NCI-H1436 (cell line): ENCODE measurements at places on chromosomes 1 and 21.

DNA sequence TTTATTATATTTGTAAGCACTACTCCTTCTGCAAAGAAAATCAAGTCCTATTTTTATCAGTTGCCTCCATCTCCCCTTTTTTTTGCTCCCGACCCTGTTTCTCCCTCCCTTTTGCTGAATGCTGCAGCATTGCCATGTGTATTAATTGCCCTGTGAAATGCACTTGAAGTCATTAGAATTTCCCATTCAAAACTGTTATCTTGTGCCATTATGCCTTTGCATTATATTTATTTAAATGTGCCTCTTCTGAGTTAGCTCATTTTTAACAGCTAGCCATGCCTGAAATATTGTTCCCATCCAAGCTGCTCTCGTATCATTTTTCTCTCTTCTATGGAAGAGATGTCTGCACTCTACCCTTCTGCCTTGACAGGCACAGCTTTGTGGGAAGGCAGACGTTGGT lies 404.0 kb upstream of the PLXNA2 start:
- no peak for DNase-seq

- DNase-seq = no peak
Observed at GRCh38 chr1:63230722-63231121, 91.6 kb upstream of the FOXD3 start.

DNA sequence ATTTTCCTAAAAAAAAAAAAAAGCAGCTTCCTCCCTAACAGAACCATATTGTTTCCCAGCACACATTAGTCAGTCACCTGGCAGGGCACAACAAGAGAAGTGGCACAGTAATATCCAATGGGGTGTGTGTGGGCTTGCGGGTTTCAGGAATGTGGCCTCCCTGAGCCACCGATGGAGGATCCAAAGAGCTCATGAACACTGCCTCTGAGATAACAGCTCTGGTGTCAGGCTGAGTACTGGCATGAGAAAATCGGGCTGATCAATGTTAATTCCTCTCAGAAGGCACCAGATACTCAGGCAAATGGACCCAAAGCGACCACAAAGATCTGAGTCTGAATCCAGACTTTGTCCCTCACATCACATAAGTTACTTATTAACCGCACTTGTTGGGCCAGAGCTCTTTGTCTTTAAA lies 2.2 kb upstream of the LYPD8 start:
- no peak for DNase-seq

GRCh38 chr1:94236630-94237290 lies 624 bp downstream of the ARHGAP29 start:
- DNase-seq = no peak

DNA sequence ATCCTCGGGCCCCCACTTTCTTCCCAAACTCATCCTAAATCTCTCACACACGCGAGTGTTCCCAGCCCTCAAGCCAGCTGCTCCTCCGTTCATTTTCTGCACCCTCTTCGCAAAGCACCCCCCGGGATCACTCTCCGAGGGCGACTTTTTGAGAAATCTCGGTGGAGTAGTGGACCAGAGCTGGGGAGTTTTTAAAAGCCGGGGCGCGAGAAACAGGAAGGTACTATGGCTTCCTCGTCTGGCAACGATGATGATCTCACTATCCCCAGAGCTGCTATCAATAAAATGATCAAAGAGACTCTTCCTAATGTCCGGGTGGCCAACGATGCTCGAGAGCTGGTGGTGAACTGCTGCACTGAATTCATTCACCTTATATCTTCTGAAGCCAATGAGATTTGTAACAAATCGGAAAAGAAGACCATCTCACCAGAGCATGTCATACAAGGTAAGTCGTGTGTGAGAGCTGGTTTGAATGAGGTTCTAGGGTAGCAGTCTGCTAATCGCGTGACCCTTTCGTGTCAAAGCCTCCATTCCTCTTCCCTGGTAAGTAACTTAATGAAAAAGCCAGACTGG lies 800 bp downstream of the DR1 start:
- no peak for DNase-seq

DNA sequence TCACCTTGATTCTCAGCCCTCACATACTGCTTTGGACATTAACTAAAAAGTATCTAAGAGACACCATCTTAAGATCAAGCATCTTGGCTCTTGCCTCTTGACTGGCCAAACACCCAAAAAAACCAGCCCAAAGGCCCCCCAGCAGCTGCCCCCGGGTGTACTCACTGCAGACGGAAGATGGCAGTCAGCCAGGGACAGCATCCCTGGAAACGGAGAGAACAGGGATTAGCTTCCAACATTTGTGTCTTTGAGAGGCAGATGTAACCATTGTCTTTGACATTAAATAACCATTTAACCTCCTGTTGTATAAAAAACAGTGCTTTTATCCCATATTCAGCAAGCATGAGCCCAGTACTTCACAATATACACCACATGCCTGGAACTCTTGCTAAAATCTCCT lies 11.3 kb downstream of the TMEM63A start:
- no peak for DNase-seq

DNA sequence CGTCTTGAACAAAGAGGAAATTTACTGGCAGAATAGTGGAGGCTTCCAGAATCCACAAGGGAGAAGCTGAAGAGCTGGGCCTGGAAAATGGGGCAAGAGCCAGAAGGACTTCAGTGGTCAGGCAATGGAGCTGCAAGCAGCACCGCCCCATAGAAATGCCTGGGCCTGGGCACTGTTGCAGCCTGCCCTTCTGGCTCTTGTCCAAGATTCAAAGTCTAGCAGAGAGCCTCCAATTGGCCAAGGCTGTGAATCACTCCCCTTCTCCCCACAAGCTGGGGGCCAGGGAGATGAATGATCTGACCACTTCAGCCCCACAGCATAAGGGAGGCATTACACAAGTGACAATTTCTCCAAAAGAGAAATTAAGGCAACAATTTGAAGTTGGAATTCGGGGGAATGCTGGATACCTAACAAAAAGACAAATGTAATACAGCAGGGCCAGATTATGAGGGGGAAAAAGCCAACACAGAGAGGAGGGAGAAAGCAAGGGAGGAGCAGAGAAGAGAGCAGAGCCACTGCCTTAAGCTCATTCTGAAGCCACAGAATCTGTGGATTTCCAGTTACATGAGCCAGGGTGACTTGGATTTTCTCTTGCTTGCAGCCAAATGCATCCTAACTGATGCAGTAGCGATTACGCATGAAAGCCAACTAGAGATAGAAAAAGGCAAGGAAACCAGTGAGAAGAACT lies 80.3 kb downstream of the LRIG2 start:
- DNase-seq = no peak

DNA sequence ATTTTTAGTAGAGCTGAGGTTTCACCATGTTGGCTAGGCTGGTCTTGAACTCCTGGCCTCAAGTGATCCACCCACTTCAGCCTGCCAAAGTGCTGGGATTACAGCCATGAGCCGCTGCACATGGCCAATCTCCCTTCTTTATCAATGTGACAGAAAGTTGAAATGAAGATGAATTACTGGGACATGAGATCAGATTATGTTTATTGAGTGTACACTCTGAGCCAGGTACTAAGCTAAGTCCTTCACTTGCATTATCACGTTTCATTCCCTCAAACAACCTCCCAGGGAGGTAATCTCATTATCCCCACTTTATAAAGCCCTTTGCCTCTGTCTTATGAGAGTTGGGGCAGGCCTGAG lies 6.3 kb upstream of the CHI3L2 start:
- DNase-seq = no peak

DNA sequence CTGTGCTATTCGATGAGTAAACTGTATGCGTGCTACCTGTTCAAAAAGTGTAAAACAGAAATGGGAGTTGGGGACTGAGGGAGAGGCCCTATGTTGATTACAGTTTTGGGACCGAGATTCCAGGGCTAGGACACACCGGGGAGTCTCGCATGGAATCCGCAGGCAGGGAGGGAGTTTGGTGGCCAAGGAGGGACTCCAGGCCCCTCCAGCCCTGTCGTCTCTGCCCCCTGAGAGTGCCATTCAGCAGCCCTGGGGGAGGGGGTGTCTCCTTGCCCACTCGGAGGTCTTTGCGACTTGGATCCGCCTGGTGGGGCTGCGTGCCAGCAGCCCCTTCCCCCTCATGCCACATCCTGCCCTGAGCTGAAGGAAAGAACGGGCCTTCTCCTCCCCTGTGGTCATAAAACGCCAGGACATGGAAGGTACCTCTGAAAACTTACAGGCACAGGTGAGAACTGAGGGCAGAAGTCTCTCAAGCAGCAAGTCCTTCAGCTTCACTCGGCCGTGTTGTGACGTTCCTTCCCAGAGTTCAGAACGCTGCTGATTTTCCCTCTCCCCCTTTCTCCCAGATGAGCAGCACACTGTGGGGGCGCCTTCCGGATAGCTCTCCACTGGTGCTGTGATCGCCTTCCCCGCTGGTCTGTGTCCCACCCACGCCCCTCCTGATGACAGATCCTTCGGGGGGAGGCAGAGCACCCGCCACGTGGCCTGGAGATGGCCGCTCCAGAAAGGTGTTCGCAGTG lies 141.4 kb downstream of the PEX14 start:
- DNase-seq = no peak

DNA sequence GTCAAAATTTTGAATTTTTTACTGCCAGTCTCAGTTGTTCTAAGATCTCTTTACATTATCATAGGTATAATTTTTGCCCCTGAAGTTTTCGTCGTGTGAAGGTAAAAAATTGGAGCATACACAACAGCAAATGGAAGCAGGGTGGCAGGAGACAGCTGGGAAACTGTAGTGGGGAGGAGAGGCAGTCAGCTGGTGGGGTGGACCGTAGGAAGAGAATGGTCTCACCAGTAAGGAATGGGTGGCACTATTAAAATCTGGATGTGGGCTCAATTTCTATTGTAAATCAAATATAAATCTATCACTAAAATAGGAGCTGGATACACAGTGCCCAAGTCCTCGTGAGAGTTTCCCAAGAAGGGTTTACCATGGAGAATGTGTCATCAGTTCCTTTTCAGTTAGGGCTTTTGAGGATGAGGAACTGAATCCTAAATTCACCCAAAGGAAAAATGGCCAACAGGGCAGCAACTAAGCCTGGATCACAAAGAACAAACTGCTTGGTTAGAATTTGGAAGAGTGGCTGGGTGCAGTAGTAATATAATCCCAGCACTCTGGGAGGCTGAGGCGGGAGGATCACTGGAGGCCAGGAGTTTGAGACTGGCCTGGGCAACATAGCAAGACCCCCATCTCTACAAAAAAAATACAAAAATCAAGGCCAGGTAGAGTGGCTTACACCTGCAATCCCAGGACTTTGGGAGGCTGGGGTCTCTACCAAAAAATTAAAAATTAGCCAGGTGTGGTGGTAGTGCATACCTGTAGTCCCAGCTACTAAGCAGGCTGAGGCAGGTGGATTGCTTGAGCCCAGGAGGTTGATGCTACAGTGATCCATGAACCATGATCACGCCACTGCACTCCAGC lies 10.5 kb upstream of the IRF2BP2 start:
- no peak for DNase-seq

DNA sequence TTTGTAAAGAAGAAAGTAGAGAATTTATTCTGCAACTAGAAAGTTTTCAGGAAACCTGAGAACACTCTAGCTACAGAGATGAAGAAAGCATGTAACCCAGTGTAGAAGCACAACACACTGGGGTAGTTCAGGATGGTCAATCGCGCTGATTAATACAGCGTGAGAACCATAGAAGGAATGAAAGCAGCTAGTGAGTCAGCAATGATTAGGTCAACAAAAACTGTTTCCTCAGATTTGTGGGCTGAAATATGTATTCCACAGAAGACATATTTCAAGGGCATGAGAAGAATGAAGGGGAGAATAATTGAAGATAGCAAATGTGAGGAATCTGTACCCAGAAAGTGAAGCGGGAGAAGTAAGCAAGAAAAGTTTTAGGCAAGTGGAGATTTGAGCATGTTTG lies 97.8 kb upstream of the ADGRL2 start:
- no peak for DNase-seq

- DNase-seq = no peak
Observed at GRCh38 chr1:101284622-101285218, 47.9 kb downstream of the S1PR1 start.

- DNase-seq = no peak
Observed at GRCh38 chr1:34060901-34061415, 104.1 kb downstream of the CSMD2 start.

DNA sequence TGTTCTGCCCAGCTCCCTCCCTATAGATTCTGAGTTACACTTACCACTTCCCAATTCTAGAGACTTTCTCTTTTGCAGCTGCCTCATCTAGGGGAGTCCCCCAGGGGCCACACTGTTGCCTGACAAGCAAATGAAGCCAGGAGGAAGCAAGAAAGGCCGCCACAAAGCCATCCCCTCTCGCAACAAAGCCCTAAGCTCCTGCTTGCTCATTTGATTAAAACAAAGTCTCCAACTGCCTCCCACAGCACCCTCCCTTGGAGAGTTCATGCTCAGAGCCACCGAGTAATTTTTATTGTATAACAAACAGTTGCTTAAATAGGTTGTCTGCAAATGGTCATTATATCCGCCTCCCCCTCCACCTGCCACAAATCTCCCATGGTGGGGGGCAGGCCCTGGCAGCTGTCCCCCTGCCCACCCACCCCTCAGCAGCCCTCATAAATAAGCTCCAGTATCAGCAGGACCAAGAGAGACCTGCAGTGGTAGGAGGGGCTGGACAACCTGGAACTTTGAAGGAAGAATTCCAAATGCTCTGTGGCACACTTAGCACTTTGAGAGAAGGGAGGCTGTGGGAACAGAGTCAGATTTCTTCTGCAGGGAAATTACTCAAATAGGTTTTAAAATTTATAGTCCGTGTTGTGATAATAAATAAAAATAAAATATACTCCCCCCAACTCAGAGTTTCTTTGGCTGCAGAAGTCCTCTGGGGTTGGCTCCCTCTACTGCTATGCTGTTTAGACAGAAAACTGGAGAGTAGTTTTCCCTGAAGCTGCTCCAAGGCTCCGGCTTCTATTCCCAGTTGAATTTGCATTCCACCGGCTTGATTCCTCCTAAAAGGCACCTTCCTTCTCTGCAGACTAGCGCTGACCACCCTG lies 237.5 kb downstream of the TTLL7 start:
- DNase-seq = no peak

DNA sequence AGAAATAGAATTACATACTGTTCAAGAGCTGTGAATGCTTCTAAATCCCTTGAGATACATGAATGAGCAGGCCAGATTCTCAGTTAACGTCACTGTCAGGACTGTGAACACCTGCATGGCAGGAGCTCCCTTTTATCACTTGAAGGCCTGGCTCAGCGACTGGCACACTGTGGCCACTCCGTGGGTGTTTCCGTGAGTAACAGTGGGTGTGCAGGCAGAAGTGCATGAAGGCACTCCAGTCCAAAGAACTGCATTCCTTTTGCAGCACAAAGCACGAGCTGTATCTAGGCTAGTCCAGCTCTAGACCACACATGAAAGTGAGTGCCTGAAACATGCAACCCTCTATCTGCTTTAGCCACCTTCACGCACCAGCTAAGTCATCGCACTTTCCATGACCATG lies 9.6 kb upstream of the SIM2 start:
- no peak for DNase-seq

- peak; percentile 50 for DNase-seq
Observed at GRCh38 chr1:50105433-50105832, 3.3 kb upstream of the ELAVL4 start.

- DNase-seq = no peak
Observed at GRCh38 chr1:244196571-244197285, 145.6 kb downstream of the ZBTB18 start.

DNA sequence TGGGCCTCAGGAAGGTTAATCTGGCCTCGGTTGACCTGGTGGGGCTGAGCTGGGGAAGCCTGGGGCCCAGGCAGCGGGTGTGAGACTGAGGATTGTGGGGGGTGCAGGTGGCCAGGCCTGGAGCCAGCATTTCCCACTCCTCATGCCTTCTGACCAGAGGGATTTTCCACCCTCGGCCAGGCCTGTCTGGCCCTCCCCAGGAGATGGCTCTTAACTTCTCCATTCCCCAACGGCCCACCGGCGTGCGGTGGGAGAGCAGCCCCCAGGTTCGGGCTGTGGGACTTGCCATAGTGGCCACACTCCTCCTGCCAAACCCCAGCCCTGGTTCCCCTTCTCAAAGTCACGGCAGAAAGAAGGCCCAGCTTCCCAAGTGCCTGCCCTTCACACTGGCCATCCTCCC lies 126.5 kb upstream of the RUNX3 start:
- DNase-seq = no peak
